ENCODE measurements at places on chromosomes 12 and 14. TPM values are rescaled to one million over a fixed set of nuclear protein-coding genes. Genes with fewer than 3 reads are reported as not detected.

DNA sequence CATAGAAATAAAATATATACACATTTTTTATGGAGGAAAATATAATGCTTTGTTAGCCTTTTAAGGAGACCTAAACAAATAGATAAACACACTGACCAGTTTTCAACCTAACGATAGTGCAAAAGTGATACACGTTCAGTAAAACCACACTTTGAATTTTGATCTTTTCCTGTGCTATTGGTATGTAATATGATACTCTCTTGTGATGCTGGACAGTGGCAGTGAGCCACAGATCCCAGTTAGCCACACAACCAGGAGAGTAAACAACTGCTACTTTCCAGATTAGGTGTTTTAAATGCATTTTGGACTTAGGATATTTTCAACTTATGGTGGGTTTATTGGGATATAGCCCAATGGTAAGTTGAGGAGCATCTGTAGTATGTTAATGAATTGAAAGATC is 243.1 kb downstream of the ERC1 start:
- no peaks in the 10 kb centered on the region for H3K36me3 ChIP-seq
- H3K4me3 ChIP-seq: no peak overlapping the region
- DNase-seq: no peak
- H3K4me1 ChIP-seq: no peaks in the 10 kb centered on the region
- no peaks in the 10 kb centered on the region for H3K27me3 ChIP-seq

GRCh38 chr12:110936367-110937103 is 16.2 kb upstream of the MYL2 start:
- no peak for DNase-seq
- no peak overlapping the region for H3K27ac ChIP-seq
- no peaks in the 10 kb centered on the region for H3K4me1 ChIP-seq
- H3K4me3 ChIP-seq: no peak overlapping the region
- H3K27me3 ChIP-seq: no peaks in the 10 kb centered on the region

The ZDHHC22 gene
- not detected for total RNA-seq

The NPFF gene
- not detected for total RNA-seq
